ENCODE measurements at places on chromosomes 4 and X.
A peak's percentile ranks its signal among the peaks of the same experiment; 100 is the strongest.

- H3K4me1 ChIP-seq = no peaks in the 10 kb centered on the region
- H3K27ac ChIP-seq = no peak overlapping the region
- H3K36me3 ChIP-seq = no peaks in the 10 kb centered on the region
- no peaks in the 10 kb centered on the region for H3K27me3 ChIP-seq
- H3K4me3 ChIP-seq = no peak overlapping the region
- DNase-seq = no peak
Observed at GRCh38 chrX:110402850-110403221, 44.2 kb downstream of the RTL9 start.

DNA sequence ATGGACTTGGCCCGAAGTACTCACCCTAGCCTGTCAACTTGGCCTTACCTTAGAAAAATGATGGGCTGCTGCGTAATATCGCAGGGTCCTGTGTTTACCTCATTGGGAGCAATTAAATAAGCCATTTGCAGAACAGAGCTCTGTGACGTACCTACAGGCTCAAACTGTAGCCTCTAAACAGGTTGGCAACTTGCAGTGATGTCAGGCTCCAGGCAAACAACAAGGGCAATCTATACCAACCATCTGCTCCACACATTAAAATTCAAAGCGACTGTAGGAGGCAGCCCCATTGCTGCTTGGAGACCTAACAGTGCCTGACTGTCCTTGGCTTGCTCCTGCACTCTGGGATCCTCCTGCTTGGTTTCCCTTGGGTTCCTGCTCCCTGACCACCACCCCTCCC, 17.2 kb downstream of the VGLL1 start:
- H3K36me3 ChIP-seq = no peaks in the 10 kb centered on the region
- H3K27me3 ChIP-seq = no peaks in the 10 kb centered on the region
- no peaks in the 10 kb centered on the region for H3K4me1 ChIP-seq
- H3K4me3 ChIP-seq = no peak overlapping the region

- no peak for DNase-seq
- H3K27ac ChIP-seq = no peak overlapping the region
- H3K4me1 ChIP-seq = no peaks in the 10 kb centered on the region
- H3K36me3 ChIP-seq = no peaks in the 10 kb centered on the region
Observed at GRCh38 chr4:39808231-39808749, 110.4 kb downstream of the UBE2K start.

DNA sequence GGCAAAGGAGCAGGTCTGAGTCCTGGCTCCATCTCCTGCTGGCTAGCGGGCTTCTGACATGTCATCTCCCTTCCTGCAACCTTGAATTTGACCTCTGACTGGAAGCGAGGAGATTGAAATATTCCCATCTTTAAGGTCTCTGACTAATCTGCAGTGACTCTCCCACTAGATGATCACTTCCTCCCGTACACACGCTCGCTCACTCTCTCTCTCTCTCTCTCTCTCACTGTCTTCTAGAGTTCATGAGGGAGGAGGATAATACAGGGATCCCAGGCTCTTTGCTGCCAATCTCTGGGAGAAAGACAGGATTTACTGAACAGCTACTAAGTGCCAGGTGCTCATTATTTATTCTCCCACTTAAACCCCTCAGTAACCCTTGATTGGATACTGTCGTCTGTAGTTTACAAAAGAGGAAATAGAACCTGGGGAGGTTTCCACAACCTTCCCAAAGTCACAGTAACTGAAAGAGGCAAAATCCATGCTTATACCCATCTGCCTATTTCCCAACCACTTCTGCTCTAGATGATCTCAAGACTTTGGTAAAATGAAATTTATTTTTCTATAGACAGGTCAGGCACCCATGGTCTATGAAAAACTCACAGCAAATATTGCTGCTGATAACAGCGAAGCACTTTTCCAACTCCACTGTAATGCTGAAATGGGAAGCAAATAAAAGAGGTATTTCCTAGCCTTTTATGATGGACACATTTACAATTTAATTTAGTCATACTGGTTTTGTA, 193.5 kb upstream of the C1QTNF7 start:
- no peaks in the 10 kb centered on the region for H3K4me1 ChIP-seq
- no peak for DNase-seq
- H3K27ac ChIP-seq = no peak overlapping the region
- no peaks in the 10 kb centered on the region for H3K36me3 ChIP-seq
- H3K4me3 ChIP-seq = no peak overlapping the region
- H3K27me3 ChIP-seq = no peaks in the 10 kb centered on the region

DNA sequence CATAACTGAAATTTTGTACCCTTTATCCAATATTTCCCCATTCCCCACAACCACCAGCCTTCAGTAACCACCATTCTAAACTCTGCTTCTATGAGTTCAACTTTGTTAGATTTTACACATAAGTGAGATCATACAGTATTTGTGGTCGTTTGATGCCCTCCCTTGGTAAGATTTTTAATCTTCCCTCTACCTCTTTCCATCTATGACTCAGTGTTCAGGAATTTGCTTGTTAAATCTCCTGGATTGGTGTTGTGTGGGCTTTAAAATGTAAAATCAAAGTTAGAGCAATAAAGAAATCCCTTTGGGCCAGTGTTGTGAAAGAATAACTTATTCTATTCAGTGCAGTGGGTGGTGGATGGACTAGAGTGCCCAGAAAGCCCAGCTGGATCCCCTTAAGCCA, 37.4 kb downstream of the SLC16A2 start:
- no peak overlapping the region for H3K4me3 ChIP-seq
- no peaks in the 10 kb centered on the region for H3K36me3 ChIP-seq
- no peak for DNase-seq
- no peaks in the 10 kb centered on the region for H3K27me3 ChIP-seq
- no peak overlapping the region for H3K27ac ChIP-seq

DNA sequence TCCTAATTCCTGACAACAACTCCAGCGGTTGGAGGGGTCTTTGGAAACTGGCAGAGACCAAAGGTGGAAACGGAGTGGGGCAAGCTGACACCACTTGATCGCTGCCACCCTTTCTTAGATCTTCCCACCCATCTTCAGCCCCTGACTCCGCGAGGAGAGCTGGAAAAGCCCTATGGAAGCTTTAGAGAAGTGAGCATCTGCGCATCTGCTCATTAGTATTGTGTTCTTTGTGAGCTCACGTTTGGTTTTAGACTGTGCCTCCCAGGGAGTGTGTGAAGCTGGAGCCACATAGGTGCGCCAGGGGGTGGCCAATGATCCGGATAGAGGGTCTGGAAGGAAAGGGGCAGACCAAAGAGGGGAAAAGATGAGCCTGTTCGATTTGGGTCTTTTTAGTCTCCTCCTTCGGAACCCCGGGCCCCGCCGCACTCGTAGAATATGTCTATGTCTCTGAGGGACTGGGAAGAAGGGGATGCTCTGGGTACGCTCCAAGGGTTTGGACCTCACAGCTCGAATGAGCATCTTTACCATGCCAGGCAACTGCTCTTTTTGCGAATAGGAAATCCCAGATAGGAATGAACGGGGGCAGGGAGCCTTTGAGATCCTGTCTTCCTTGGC, 578 bp upstream of the DKK2 start:
- no peak for DNase-seq
- H3K27ac ChIP-seq = no peak overlapping the region
- peak overlapping the region; percentile 47 for H3K4me3 ChIP-seq
- H3K4me1 ChIP-seq = peaks cover 8% of the 10 kb centered on the region

DNA sequence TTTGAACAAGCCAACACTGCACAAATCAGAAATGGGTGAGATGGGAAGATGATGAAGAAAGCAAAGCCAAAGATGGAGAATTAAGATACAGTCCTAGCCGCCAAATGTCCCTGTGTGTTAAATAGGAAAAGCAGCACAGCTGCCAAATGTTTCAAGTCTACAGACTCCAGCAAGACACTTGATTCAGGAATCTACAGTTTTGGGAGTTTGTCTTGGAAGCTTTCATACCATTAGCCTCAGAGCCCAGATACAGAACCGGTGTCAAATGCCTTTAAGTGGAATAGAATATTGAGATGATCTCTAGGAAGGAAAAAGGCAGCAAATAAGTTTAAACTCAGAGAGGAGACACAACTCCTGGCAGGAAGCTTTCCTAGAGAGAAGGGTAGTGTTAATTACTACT, 30.3 kb downstream of the OPHN1 start:
- no peaks in the 10 kb centered on the region for H3K4me1 ChIP-seq
- H3K27ac ChIP-seq = no peak overlapping the region
- H3K27me3 ChIP-seq = no peaks in the 10 kb centered on the region
- DNase-seq = no peak

DNA sequence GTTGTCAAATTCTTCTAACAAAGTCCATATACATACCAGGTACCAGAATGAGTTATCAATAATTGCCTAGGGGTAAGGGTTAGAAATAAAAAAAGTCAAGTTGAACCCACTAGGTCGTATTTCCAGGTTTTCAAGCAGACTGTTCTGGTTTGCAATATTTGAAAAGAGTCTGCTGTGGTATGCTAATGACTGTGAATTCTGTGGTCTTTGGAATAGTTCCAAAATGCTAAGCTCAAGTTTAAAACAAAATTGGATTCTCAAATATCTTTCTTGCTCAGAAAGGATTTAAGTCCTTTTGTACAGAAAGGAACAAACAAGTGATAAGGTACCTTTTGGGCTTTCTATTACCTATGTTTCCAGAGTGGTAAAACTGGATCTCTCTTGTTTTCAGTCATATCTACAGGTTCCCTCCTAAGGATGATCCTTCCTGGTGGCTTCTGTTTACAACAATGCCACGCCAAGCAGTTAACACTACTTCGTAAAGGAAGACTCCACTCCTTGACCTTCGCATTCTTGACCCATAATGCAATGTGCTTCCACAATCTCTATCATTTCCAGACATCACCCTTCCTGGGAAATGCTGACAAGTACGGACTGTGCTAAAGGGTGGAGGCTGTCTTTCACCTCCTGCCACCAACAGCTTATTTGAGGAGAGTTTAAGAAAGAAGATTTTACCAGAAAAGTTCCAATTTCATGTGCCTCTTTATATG, 531.7 kb upstream of the FTHL17 start:
- DNase-seq = no peak
- H3K4me3 ChIP-seq = no peak overlapping the region
- no peaks in the 10 kb centered on the region for H3K4me1 ChIP-seq
- H3K27me3 ChIP-seq = no peaks in the 10 kb centered on the region
- H3K36me3 ChIP-seq = no peaks in the 10 kb centered on the region
- H3K27ac ChIP-seq = no peak overlapping the region

DNA sequence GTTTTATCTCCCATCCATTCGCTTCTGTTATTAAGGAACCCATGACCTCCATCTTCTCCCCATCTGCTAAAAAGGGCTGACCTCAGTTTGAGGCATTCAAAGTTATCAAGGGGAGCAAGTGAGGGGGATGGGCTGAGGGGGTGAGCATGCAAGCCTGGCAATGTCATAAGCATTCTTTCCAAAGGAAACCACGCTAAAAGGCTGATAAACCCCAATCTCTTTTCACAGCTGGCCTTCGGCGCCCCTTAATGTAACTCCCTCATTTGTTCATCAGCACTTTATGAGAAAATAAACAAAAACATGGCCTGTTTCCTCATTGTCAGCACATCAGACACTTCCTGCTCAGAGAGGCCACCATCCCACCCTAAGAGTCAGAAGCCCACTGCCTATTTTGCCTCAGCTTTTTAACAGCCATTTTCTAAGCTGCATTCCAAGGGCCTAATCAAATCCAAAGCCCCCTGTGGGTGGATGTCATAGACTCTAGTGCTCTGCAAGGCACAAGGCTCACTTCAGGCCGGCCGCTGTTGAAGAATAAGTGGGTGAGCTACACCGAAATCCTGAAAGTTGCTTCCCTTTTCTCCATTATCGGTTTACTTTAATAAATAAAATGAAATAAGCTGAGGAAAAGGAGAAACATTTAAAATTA, 92.0 kb upstream of the SRD5A3 start:
- H3K36me3 ChIP-seq = no peaks in the 10 kb centered on the region
- no peak for DNase-seq
- no peaks in the 10 kb centered on the region for H3K27me3 ChIP-seq

- H3K27me3 ChIP-seq = peaks cover 6% of the 10 kb centered on the region
- no peak overlapping the region for H3K4me3 ChIP-seq
- H3K4me1 ChIP-seq = no peaks in the 10 kb centered on the region
- no peak for DNase-seq
Observed at GRCh38 chr4:188989371-188989770, 850.1 kb downstream of the TRIML1 start.

GRCh38 chr4:138196153-138196552, 46.0 kb downstream of the SLC7A11 start:
- H3K27ac ChIP-seq = no peak overlapping the region
- no peak overlapping the region for H3K4me3 ChIP-seq
- H3K4me1 ChIP-seq = peaks cover 13% of the 10 kb centered on the region
- no peak for DNase-seq
- H3K27me3 ChIP-seq = no peaks in the 10 kb centered on the region

DNA sequence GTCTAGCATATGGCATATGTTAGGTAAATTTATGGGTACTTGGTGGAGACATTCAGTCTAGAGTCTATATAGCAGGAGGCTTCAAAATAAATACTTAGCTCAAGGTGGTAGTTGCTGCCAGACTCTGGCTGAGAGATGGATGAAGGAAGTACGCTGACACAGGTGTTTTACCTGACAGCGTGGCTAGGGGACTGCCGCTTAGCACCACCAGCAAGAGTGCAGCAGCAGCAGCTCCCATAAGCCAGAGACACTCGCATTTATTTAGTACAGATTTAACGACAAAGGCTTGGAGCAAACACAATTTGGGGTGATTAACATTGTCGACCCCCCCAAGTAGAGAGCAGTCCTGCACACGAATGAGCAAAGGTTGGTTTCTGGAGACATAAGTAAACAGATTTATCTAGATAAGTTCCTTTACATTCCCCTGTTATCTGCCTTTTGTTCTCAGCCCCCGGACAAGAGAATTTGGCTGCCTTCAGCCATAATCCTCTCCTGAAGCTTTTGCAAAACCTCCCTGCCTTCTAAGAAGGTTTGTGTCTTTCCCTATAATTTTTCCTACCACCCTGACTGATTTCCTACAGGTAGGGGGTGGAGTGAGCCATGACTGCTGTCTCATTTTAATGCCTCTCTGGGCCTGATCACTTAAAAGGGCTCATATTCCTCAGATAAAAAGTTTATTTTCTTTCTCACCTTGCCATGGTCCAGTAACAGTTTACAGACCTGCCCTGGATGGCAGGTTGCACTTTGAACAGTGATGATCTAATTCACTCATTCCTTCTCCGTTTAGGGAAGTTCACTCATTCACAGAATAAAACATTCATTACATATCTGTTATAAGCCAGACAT, 64.6 kb downstream of the RHOH start:
- no peaks in the 10 kb centered on the region for H3K27me3 ChIP-seq
- no peak overlapping the region for H3K4me3 ChIP-seq
- no peak overlapping the region for H3K27ac ChIP-seq
- no peaks in the 10 kb centered on the region for H3K36me3 ChIP-seq
- no peaks in the 10 kb centered on the region for H3K4me1 ChIP-seq
